Mesenteric fat pad (tissue), 1 donor: ENCODE measurements at places on chromosomes 3 and 15.

GRCh38 chr3:150494411-150494977, 51.8 kb downstream of the SERP1 start:
- DNase-seq, result no peak

GRCh38 chr3:2837910-2838309, 272.3 kb downstream of the IL5RA start:
- DNase-seq, result no peak

- DNase-seq, result no peak
These were observed 62.2 kb downstream of the SLC15A2 start for GRCh38 chr3:121956363-121956762.

DNA sequence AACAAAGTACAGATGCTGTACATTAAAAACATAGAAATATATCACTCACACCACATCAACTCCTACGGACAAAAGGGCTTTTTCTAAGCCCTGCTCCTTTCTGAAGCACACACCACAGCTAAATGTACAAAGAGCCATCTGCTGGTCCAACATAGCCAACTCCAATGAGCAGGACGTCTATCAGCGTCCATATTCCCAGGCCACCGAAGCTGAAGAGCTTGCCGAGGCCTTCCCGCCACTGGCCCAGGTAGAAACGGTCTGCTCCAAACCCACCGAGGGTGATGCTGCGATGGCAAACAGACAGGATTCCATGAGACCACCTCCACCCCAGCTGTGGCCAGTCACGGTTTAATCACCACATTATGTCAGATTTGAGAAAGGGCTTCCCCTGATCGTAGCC, 9.8 kb downstream of the TM2D3 start:
- no peak for DNase-seq

DNA sequence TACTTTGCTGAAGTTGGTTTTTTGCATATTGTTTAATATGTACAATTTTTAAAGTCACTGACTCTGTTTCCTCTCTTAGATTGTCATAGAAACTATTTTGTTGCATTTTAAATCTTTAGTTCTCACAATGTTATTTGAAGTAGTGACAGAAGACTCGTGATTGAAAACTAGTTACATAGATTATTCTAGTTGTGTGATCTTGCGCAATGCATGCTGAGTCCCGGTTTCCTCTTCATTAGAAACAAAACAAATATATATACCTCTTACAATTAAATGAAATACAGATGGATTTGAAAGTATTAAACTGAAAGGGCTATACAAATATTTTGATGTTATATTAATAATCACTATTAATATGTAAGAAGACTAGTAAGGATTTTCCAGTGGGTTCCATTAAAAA, 333.0 kb downstream of the LPP start:
- DNase-seq, result no peak

- DNase-seq, result peak; percentile 80
These were observed 3.3 kb downstream of the PAK6 start for GRCh38 chr15:40242213-40242599.
